Stomach (tissue), 19 donors: ENCODE measurements at places on chromosomes 2 and 18.
A peak's percentile ranks its signal among the peaks of the same experiment; 100 is the strongest.

- peak; percentile 93 for DNase-seq
These were observed at the start of gene ASAP2 for GRCh38 chr2:9205963-9206948. Gene ASAP2 (plus strand): TSS chr2:9206812. CDS start chr2:9207105, 293 bp downstream.

- no peak for DNase-seq
These were observed 3.3 kb downstream of the CDK15 start for GRCh38 chr2:201809633-201810032.

- DNase-seq: peak; percentile 22
These were observed 978.2 kb downstream of the CPS1 start for GRCh38 chr2:211534632-211535031.

DNA sequence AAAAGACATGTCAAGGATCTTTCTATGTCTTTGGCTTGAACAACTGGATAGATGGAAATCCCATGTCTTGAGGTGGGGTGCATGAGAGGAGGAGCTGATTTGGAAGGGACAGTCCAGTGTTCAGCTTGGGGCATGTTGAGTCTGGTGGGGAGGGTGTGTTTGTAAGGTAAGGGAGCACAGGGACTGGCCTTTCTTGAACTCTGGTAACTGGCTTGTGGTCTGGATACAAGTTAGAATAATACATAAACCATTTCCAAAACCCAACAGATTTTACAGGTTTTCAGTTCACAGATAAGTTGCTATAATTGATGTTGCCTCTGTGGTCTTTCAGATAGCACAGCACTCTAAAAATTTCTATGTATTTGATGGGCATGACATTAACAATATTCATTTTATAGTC lies 24.2 kb downstream of the RHBDD1 start:
- DNase-seq: no peak

GRCh38 chr2:152405206-152406118 lies 70.5 kb downstream of the FMNL2 start:
- DNase-seq: no peak

DNA sequence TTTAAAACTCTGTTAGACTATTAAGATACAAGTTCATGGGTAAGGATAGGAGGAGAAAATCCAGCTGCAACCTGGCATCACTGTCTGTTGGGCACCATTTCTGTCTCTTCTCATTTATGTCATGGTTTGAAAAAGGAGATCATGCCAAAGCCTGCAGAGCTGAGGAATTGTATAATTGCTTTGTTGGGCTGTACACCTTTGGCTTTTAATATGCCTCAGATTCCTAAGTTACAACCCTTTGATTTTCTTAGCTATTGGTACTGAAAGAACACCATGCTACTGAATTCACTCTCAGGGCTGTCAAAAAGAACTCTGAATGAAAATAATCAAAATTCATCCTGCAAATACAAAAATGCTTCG lies 174.3 kb downstream of the ACKR3 start:
- no peak for DNase-seq

DNA sequence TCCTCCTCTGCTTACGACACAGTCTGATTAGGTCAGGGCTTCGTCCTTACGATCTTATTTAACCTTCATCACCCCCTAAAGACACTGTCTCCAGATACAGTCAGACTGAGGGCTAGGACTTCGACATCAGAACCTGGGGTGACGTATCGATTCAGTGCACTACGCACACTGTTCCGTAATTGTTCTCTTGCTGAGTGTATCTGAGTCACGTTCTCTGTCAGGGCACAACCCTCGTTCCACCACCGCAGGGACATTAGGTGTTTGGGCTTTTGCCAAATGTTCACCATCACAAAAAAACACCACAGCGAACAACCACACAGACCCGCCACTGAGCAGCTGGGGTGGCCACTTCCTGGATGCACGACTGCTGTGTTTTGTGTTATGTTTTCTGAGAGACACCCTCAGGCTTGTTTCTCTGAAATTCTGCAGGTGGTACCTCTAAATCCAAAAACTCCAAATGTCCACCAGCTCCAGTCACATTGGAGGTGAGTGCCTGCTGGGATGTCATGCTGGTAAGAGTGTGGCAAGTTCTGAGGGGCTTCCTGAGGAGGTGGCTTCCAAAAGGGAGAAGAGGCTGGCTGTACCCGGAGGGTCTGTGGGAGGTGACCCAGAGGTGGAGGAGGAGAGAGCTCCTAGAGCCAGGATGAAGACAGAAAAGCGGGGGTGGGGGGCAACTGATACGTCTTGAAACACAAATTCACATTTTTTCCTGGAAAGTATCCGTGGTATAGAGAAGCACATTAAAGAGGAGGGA lies 66.6 kb downstream of the ADNP2 start:
- DNase-seq: no peak

- DNase-seq: peak; percentile 9
These were observed 106.2 kb upstream of the RNF152 start for GRCh38 chr18:61998957-61999356.

DNA sequence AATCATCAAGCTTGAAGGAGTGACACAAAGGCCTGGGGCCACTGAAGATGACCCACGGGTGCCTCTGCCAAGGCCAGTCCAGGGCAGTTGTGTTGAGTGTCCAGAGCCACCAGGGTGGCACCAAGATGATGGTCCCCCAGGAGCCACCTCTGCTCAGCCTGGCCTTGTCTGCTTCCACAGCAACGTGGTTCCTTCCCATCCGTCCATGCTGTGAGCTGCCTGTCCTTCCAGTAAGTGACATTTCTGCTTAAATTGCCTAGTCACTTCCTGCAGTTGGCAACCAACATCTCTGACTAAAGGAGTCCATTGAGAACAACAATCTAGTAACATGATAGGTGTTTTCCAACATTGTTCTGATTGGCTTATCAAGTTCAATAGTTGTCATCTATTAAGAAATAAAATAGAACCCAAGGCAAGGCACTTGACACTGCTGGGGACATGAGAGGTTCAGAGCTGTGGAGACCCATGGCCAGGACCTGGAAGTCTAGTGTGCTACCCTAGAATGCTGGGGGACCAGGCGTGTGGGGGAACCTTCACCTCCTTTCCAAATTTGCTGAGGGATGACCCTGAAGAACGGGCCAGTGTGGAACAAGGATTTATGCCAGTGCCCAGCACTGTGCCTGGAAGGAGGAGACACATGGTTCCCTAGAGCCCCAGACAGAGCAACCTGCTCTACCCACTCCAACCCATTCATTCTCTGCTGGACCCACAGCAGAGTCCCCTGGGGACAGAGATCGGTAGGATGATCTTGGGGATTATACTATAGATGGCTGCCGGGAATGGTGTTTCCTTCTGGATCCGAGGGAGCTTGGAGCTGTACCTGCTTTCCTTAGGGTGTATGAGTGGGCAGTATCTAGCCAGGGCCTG lies 98.9 kb upstream of the EPC2 start:
- no peak for DNase-seq

- DNase-seq: no peak
These were observed 160.9 kb downstream of the CLIP4 start for GRCh38 chr2:29276151-29276550.

DNA sequence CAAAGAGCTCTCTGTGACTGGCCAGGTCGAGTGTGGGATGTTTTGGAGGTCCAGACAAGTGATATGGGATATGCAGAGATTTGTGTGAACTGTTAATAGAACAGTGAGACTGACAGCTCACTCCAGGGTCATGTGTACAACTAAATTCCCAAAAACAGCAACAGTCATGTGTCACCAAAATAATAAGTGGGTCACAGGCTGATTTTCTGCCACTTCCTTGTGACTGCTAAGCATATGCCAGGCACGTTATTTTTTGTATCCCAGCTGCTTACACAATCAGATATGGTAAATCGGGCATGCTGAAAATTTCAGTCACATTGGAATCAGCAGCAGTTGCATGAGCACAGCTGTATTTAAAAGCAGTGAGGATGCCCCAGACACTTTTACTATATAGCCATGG lies 198.7 kb downstream of the PTGR3 start:
- DNase-seq: no peak

DNA sequence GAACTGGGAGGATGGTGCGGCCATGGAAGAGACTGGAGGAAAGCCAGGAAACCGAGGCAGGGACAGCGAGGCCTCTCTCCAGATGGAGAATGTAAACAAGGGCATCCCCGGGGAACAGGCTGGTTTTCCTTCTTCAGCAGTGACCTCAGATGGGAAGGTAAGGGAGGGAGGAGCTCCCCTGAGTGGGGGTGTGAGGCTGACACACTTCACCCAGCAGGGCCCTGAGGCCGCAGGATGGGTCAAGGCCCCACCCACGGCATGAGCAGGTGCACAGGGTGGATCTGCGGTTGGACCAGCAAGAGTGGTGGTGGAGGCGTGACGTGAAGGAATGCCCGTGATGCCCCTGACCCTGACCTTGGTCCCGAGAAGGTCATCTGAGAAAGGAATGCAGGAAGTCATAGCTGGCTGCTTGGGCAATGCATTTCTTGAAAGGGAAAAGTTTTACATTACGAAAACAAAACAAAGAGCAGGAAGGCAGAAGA lies 48.1 kb downstream of the ADCY3 start:
- peak; percentile 42 for DNase-seq
